ENCODE measurements at places on chromosomes 3 and 15. TPM values are rescaled to one million over a fixed set of nuclear protein-coding genes. Genes with fewer than 3 reads are reported as not detected.

FBXO40 gene
- not detected for total RNA-seq

HYAL1 gene
- total RNA-seq, result 6.1 TPM

GXYLT2 gene
- 26.0 TPM for total RNA-seq

SACM1L gene
- total RNA-seq, result 42.6 TPM

LRRC31 gene
- not detected for total RNA-seq

SLC24A5 gene
- total RNA-seq, result not detected

LRRC2 gene
- total RNA-seq, result under 0.01 TPM

COL8A1 gene
- 45.4 TPM for total RNA-seq

Measured in smooth muscle cell of trachea (primary cell).